Renal pelvis (tissue), 12 donors: ENCODE measurements at places on chromosomes 1 and 21. TPM values are rescaled to one million over a fixed set of nuclear protein-coding genes. Genes with fewer than 3 reads are reported as not detected.

The DLGAP3 gene
- 4.0 TPM for polyA plus RNA-seq

GRCh38 chr1:229461032-229461668 lies 27.3 kb upstream of the ACTA1 start:
- no peak for DNase-seq

- DNase-seq = no peak
Observed at GRCh38 chr1:172484252-172484651, 40.4 kb upstream of the PIGC start.

The PLA2G2F gene
- polyA plus RNA-seq = 0.64 TPM
